ENCODE measurements at places on chromosomes 7 and 10. TPM values are rescaled to one million over a fixed set of nuclear protein-coding genes. Genes with fewer than 3 reads are reported as not detected.

Gene PNLIPRP1
- polyA plus RNA-seq = 3,165 TPM

Gene VSTM2A
- polyA plus RNA-seq = not detected

Gene SH2D4B
- polyA plus RNA-seq = 0.04 TPM

Gene CD36
- 612 TPM for polyA plus RNA-seq

Gene ZNRF2
- 5.2 TPM for polyA plus RNA-seq

Gene STEAP1
- polyA plus RNA-seq = 4.3 TPM

Gene PCGF6
- 4.5 TPM for polyA plus RNA-seq

Gene PPP1R17
- not detected for polyA plus RNA-seq

Gene PRKG1
- polyA plus RNA-seq = 2.1 TPM

Gene RBM20
- polyA plus RNA-seq = 7.1 TPM

Gene RNF32
- polyA plus RNA-seq = 1.3 TPM

Gene LIPJ
- polyA plus RNA-seq = 0.14 TPM

Gene SNCG
- 142 TPM for polyA plus RNA-seq

Gene PLCE1
- 0.93 TPM for polyA plus RNA-seq

Gene PKD2L1
- polyA plus RNA-seq = not detected

Gene COX19
- polyA plus RNA-seq = 5.1 TPM

Gene TCF7L2
- 20.0 TPM for polyA plus RNA-seq

Gene CRYGN
- polyA plus RNA-seq = 0.34 TPM

Gene HMX2
- polyA plus RNA-seq = 0.03 TPM

Gene RET
- polyA plus RNA-seq = 0.65 TPM

Gene FRMD4A
- 16.6 TPM for polyA plus RNA-seq

Gene GNGT1
- polyA plus RNA-seq = not detected

Gene HILPDA
- polyA plus RNA-seq = 9.0 TPM

Gene MRPL32
- 83.0 TPM for polyA plus RNA-seq

Gene CDHR3
- polyA plus RNA-seq = 6.4 TPM

Gene TAC1
- 2.1 TPM for polyA plus RNA-seq

Gene POR
- 59.6 TPM for polyA plus RNA-seq

Gene GHRHR
- not detected for polyA plus RNA-seq

Gene KCNH2
- polyA plus RNA-seq = 0.19 TPM
